T-helper 17 cell (primary cell): ENCODE measurements at places on chromosomes 3 and 15. TPM values are rescaled to one million over a fixed set of nuclear protein-coding genes. Genes with fewer than 3 reads are reported as not detected.
A peak's percentile ranks its signal among the peaks of the same experiment; 100 is the strongest.

- no peaks in the 10 kb centered on the region for H3K27me3 ChIP-seq
- no peak for DNase-seq
- H3K4me3 ChIP-seq = no peak overlapping the region
- H3K36me3 ChIP-seq = no peaks in the 10 kb centered on the region
- H3K27ac ChIP-seq = no peak overlapping the region
- H3K4me1 ChIP-seq = no peaks in the 10 kb centered on the region
These were observed 412.5 kb downstream of the SOX2 start for GRCh38 chr3:182124187-182124586.

DNA sequence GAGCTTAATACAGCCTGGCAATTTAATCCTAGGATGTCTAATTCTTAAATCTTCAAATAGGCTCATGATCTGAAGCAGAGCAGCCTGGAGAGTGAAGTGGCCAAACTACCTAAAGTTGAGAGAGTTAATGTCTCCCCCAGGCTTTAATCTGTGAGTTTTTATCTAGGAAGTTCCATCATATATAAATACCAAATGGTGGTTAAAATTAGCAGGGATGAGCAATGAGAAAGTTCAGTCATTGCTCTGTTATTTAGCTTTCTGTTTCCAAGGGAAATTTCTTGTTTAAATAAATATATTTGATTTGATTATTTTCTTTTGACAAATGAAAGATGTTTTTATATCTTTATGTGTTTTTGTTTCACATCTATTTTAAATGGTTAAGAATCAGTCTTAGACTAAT is 274.4 kb upstream of the UMPS start:
- H3K27ac ChIP-seq = no peak overlapping the region
- no peaks in the 10 kb centered on the region for H3K36me3 ChIP-seq
- no peaks in the 10 kb centered on the region for H3K4me1 ChIP-seq
- H3K27me3 ChIP-seq = peaks cover 53% of the 10 kb centered on the region
- DNase-seq = no peak
- no peak overlapping the region for H3K4me3 ChIP-seq

DNA sequence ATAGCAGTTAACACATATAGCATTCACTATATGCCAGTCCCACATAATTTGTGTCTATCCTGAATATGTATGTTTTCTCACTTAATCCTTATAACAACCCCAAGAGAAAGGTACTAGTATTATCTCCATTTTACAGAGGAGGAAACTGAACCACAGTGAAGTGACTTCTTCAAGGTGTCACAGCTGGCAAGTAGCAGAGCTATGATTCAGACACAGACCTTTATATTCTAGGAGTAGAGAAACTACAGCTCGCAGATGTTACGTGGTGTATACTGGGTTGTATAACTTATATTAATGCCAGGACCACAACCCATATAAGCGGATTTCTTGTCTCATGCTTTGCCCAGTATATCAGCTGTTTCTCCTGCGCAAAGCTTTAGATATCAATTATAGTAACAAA is 29.5 kb upstream of the ICE2 start:
- H3K4me3 ChIP-seq = peak overlapping the region; percentile 57
- H3K27me3 ChIP-seq = no peaks in the 10 kb centered on the region
- H3K4me1 ChIP-seq = peaks cover 49% of the 10 kb centered on the region
- no peak for DNase-seq
- H3K27ac ChIP-seq = peak overlapping the region; percentile 94

P4HTM gene
- total RNA-seq = 37.8 TPM
